Stimulated activated CD8-positive, alpha-beta memory T cell treated with anti-CD3 and anti-CD28 coated beads, Interleukin-7, amount 100 ng/mL, for 48 hours (primary cell): ENCODE measurements at places on chromosomes 16 and 17.
A peak's percentile ranks its signal among the peaks of the same experiment; 100 is the strongest.

DNA sequence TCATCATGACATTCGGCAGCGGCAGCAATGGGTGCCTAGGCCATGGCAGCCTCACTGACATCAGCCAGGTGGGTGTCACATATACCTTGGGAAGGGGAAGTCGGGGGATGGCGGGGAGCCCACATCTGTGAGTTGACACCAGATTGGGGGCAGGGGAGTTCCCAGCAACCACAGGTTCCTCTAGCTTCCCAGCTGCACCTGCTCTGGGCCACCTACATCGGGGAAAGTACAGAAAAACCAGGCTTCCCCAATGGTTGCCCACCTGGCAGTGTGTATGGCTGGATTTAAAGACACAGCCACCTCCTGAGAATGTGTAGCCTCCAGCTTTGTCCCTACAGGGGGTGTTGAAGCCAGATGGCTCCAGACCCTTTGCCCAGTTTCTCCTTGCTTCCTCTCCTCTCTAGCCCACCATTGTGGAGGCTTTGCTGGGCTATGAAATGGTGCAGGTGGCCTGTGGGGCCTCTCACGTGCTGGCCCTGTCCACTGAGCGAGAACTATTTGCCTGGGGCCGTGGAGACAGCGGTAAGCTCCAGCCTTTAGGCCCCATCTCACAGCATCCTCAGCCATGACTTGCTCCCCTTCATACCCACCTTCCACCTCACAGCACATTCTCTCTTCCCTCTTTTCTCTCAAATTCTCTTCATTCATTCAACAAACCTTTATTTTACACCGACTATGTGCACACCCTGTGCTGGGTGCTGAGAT, 5.0 kb upstream of the TRAF4 start:
- DNase-seq, result peak; percentile 60

DNA sequence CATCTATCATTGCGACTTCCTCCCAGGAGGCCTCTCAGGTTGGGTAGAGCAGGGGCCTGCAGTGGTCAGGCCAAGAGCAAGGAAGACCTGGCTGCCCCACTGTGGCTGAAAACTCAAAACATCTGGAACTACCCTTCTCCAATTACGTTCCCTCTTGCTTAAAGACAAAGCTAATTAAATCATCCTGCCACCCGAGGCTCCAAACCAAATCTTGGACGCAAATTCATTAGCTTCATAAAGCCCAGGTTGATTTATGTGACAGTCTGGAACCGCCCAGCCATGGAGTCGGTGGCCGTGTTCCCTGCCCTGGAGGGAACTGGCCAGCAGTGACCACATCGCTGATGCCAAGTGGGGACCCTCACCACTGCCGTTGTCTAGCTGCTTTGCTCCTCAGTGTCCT, 21.4 kb downstream of the GRIN2C start:
- DNase-seq, result no peak

DNA sequence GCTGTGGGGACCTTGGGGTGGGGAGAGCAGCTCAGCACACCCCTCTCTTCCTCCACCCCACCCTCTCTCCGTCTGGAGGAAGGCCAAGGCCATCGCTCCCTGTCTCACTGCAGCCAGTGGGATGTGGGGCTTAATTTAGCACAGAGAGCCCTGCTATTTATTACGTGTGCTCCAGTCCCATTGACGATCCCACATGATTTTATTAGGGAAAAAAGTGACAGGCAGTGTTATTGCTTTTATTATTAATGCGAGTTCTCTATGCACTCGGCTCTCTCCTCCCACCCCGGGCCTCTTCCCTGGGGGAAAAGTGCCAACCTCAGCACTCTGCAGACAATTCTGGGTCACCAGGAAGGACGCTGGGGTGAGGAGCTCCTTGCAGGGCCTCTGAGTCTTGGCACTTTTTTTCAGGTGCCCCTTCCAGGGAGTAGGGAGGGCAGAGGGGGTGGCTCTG, 57.3 kb downstream of the MGAT5B start:
- DNase-seq, result no peak

DNA sequence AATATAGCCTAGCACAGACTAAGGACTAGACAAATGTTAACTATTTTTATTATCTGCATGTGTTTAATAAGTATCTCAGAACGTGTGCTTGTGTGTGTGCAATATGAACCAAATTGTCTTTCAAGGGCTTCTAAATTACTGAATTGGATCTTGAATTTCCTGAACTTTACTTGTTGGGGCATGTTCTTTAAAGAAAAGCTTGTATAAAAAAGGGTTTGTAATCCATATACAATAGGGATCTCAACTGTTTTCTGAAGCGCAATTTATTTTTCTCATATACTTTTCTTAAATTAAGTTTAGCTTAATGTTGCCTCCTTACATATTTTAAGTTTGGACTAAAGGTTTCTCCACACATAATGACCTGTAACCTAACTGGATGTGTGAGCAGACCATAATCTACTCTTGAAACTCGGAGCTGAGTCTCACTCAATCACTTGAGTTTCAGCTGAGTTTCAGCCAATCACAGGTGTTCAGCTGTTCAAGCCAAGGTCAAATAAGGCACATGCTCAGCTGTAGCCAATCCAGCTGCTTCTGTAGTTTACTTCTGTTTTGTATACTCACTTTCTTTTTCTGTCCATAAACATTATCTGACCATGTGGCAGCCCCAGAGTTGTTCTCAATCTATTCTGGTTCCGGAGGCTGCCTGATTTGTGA, 72.3 kb downstream of the CDK5R1 start:
- DNase-seq, result no peak

DNA sequence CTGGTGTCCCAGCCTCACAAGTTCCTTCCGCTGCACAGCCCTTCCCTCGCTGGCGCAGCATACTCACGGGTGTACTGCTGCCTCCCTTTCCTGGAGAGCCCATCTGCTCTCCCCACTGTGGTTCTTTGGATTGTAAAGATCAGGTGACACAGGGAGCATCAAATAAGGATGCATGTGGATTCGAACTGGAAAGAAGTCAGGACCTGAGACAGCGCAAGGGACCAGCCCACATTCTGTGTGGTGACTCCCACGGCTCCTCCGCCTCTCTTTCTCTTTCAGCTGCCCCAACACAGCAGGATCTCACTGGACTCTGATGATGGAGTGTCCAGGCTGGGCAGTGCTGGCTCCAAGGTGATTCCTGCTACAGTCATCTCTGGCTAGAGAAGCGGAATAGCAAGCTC, 8.1 kb downstream of the LDAF1 start:
- no peak for DNase-seq

DNA sequence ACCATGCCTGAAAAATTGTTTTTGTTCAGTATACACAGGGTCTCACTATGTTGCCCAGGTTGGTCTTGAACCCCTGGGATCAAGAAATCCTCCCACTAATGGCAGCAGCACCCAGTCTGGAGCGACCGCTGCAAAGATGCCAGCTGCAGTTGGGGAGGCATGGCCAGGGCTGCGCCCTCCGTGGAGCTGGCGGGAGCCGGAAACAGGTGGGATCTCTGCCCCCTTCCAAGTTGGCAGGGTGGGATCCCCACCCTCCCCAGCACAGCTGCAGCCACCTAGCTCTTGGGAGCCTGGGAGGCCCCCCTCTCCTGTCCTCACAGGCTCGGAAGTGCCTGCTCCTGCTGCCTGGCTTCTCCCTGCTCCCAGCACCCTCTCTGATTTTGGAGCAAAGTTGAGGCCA, 176.8 kb downstream of the ZNF423 start:
- no peak for DNase-seq

- DNase-seq, result no peak
Measured at GRCh38 chr17:63035271-63035670, 69.2 kb downstream of the TANC2 start.

DNA sequence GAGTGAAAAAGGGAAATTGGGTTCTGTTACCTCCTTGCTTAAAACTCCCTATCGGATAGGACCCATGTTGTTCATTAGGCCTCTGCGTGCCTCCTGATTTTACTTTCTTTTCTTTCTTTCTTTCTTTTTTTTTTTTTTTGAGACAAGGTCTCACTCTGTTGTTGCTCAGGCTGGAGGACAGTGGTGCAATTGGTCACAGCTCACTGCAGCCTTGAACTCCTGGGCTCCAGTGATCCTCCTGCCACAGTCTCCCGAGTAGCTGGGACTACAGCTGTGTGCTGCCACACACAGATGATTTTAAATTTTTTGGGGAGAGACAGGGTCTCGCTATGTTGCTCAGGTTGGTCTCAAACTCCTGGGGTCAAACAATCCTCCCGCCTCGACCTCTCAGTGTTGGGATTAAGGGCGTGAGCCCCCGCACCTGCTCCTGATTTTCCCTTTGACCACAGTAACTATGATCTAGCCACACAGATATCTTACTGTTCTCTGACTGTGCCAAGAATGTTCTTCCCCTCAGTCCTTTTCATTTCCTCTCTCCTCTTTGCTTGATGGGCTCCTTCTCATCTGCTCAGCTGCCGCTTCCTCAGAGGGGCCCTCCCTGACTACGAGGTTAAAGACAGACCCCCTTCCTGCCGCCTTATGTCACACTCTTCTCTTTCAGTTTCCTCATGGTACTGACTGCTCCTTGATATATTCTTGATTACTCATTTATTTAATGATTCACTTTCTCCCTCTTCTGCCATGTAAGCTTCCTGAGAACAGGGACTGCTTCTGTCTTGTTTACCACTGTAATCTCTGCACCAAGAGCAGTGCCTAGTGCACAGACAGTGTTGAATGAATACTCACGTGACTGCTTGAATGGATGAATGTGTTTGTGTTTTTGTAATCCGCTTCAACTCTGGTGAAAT, 44.3 kb downstream of the LCMT1 start:
- peak; percentile 59 for DNase-seq

- DNase-seq, result no peak
Measured at GRCh38 chr16:63447121-63447520, 1410.9 kb upstream of the CDH8 start.

DNA sequence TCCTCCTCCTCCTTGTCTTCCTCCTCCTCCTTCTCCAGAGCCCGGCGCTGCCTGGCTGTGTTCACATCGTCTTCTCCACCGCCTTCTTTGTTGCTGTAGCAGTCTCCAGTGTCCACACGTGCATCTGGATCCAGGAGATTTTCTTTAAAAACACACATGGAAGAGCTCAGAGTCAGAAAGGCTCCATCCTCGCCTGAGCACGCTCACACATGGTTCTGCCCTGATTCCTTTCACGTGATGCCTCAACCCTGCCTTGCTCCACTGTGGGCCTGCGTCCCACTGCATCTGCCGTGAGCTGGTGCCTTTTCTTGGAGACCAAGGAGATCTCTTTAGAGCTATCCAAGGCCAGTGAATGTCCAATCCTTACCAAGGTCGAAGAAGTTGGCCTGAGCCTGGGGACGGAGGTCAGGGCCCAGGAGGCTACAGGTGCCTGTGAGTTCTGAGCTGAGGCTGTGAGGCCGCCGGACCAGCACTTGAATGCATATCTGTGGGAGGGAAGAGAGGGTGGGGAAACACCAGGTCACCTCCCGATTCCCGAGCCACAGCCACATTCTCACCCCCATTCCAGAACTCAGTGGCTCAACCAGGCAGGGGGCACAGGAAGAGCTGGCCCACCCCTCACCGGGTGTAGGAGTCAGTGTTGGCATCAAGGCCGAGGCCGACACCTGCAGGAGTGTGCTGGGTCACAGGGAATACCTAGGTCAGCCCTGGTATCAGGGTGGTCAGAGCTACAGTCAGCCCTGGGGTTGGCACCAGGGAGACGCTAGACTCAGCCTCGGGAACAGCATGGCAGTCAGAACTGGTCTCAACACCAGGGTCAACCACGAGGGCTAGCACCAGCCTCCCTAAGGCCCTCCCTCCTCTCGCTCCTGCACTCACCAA, 37.6 kb downstream of the HASPIN start:
- no peak for DNase-seq

- peak; percentile 24 for DNase-seq
Measured at GRCh38 chr17:19724501-19725420, 8.4 kb upstream of the SLC47A2 start.

DNA sequence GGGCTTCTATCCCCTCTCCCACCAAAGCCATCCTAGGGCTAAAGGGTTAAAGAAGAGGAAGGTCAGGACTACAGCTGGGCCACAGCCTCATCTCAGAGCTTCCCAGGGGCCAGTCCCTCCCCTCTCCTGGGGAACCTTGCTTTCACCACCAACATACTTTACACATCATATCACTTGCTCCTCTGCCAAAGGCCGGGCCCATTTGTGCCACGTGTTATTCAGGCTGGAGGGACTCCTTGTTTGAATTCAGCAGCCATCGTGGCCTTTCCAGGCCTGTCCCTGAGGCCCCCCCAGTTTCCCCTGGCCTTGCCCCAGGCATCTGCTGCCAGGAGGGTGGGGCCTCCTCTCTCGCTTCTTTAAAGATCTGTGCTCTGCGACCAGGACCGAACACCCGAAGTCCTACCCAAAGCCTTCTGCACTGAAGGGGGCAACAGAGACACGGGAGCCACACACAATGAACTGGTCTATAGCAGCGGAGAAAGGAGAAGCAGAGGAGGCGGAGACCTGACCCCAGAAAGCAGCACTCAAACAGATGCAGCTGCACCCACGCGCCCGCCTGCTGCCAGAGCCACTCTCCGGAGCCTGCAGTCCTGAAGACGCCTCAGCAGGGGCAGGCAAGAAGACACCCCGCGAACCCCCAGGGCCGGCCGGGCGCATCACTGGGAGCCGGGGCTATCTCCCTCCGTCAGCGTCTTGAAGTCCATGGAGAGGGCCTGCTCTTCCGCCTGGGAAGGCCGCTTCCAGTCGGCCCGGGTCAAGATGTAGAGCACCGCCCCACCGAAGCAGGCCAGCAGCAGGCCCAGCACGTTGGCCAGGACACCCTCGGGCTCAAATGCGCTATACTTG, 12.1 kb downstream of the CYB561 start:
- no peak for DNase-seq

GRCh38 chr16:3536851-3537250, 36.0 kb downstream of the CLUAP1 start:
- DNase-seq, result no peak

- no peak for DNase-seq
Measured at GRCh38 chr16:84667600-84668309, 19.4 kb downstream of the KLHL36 start.
